ENCODE measurements at places on chromosomes 1 and 21.

DNA sequence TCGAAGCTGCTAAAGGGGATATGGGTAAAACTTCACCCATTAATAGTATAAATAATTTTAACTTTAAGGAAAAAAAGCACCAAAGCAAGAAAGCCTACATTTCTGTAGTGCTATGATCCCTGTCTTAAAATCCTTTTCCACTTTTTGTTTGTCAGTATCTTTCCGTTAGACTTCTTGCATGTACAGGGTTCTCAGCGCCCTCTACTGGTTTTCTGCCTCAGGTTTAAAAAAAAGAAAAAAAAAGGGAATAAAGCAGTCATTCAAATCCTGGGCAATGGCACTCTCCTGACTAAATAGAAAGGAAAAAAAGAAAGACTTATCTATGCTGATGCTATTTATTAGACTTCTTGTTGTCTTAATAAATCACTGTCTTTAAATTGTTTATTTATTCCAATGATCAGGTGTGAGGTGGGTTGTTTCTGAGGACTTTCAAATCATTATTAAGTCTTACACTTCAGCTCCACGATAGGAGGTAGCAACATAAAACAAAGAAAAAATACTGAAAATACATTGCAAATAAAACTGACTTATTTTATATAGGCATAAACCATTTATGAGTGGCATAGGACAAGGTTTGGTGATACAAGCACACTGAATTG is 475.4 kb upstream of the NR5A2 start:
- peak; percentile 72 for DNase-seq

GRCh38 chr1:184300446-184300845 is 86.4 kb upstream of the C1orf21 start:
- DNase-seq = no peak

DNA sequence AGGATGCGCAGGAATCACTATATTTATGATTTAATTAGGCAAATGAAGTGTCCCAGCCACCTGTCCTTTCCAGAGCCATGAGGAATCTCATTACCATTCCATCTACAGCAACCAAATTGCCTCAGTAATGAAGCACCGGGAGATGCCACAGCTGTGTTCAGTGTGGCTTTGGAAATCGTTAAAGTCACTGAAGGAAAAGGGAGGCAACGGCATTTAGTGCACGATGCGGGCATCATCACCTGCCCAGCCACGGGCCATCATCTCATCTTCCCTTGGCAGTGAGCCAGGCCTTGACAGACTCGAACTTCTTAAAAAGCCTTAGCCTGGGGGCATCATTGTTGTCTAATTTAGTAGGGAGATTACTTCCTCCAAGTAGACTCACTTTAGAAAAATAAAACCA is 67.8 kb downstream of the CNIH3 start:
- peak; percentile 49 for DNase-seq

- DNase-seq = no peak
Measured at GRCh38 chr1:177857285-177857684, 112.6 kb downstream of the SEC16B start.

- DNase-seq = no peak
Measured at GRCh38 chr1:197218857-197219256, 49.2 kb upstream of the CRB1 start.

DNA sequence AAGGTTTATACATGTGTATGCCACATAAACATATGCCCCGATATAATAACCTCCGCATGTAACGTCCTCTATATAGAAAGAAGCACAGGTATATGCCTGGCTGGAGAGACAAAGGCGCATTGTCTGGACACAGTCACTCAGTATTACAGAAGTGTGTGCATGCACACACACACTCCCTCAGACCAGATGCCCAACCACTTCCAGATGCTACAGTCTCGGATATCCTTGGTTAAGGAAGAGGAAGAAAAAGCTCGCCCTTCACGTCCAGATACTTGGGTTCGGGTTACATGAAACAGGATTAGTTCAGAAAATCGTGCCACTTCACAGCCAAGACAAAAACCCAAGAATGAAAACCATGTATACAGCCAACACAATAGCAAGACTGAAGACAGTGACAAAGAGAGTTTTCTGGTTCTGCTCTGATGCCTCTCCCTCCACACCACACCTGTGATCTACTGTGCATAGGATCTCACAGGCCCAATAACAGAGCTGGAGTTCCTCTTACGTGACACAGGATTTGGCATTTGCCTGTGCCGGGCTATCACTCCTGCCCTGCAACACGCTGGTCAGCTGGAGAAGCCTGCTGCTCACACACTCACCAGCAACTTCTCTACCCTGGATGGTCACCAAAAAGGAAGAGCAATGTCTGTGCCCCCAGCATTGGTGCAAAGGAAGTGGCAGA is 75.0 kb downstream of the SSBP3 start:
- DNase-seq = no peak

DNA sequence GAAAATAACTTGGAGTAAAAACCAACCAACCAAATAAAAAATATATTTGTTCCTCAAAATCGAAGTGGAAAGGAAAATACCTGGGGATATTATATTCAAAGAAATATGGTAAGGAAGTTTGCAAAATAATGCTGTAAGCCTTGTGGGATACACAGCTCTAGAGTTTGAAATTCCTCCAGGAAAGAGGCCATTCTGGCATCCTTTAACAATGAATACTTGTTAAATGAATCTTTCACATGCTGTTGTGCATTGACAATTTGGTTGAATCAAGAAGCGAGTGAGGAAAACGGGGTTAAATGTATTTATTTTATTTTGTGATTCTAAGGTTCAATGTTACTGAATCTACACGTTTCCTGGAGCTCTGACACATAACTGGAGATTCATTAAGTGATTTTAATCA is 30.5 kb upstream of the NTNG1 start:
- no peak for DNase-seq

DNA sequence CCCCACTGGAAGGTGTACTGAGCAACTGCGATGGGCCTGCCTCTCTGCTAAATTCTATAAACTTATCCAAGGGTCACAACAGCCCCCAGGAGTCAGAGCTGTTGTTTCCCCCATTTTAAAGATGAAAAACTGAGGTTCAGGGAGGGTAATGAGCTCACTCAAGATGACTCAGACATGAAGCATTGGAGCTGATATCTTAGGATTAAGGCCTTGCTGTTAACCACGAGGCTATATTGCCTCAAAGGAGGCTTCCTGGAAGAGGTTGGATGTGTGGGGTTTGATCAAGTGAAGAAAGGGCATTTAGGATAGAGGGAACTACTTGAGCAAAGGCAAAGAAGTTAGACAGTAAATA is 6.7 kb downstream of the LDLRAP1 start:
- no peak for DNase-seq

DNA sequence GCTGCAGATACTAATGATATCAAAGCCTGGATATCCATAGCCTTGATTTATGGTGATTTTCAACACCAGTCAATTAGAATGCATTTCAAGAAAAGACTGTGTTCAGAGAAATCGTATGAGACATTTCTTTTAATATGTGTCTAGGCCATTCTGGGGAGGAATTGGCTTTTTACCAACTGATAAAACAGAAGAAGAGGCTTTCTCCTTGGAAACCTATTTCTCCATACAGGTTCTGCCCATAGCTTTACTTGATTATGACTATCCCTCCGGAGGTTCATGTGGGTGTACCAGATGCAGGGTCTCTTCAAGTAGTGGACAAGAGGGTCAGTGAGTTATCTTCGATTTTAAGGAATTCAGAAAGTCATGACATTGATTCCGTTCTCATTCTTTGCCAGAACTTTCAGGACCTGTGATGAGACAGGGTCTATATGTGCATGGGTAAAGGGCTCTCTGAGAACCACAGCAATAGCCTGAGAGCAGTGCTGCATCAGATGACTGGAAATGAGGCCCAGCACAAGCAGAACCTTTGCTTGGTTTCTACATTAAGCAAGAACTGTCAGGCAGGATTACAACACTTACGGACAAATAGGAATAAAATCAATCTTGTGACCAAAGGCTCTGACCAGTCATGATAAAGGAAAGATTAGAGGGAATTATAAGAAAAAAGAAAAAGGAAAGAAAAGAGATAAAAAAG is 263.7 kb upstream of the SGIP1 start:
- no peak for DNase-seq

DNA sequence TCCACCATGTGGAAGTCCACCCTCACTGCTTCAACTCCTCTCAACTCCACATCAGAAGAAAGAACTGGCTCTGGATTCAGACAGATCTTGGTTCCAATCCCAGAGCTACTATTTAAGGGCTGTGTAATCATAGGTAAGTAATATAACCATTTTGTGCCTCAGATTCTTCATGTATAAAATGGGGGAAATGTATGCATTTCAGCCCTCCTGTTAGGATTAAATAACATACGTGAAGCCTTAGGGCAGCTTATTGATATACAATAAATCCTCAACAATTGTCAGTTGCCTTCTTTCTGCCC is 23.3 kb downstream of the OTUD7B start:
- no peak for DNase-seq

DNA sequence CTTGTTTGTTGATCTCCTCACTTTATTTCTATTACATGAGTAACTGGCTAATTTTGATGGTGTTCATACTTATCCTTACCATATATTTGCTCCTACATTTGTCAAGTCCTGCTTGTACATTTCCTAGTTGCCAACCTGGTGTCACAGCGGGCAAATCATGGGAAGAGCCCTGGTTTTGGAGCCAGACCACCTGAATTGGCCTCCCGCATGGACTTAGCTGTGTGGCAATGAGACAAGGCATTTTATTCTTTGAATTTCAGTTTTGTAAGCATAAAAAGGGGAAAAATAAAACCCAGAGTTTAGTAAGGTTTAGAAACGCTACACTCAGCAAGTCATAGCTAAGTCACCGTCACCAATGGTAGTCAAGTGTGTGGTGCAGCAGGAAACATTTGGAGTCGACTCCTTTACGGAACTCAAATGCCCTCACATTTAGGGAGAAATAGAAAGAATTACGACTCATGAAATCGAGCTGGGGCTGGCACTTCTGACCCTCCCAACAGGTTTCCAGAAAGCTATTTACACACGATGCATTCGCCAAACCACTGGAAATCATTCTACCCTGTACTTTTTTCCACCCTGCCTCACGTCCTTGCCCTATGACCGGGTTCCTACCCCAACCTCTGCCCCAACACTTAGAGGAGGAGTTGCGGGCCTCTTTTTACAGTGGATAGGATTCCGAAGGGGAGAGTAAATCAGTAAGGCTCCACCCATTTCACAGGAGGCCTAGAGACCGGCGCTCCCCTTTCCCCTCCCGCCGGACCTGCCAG is 492 bp upstream of the PGM1 start:
- no peak for DNase-seq

DNA sequence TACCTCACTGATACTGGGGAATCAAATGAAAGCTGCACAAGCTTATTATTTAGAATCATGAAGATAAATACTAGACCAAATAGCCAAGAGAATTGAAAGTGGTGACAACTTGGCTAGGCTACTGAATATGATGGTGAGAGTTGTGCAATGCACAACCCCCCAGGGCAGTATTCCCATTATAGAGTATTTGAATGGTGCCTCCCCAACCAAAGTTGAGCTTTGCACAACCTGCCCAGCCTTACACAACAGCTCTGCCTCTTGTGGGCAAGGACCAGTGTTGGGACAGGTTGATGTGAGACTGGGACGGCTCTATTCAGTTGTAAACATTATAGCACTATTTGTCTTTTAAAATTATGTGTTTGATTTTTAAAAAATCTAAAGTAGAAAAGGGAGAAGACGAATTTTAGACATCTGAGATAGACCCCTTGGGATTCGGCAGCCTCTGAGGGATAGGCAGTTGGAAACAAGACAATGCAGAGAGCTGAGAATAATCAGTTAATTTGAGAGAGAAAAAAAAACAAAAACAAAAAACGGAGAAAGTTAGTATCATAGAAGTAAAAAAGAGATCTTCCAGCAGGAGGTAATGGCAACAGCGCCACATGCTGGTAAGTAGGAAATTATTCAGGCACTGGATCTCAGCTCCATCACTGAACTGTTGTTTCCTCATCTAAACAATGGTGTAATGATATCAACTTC is 91.0 kb upstream of the KCNA3 start:
- DNase-seq = peak; percentile 43

DNA sequence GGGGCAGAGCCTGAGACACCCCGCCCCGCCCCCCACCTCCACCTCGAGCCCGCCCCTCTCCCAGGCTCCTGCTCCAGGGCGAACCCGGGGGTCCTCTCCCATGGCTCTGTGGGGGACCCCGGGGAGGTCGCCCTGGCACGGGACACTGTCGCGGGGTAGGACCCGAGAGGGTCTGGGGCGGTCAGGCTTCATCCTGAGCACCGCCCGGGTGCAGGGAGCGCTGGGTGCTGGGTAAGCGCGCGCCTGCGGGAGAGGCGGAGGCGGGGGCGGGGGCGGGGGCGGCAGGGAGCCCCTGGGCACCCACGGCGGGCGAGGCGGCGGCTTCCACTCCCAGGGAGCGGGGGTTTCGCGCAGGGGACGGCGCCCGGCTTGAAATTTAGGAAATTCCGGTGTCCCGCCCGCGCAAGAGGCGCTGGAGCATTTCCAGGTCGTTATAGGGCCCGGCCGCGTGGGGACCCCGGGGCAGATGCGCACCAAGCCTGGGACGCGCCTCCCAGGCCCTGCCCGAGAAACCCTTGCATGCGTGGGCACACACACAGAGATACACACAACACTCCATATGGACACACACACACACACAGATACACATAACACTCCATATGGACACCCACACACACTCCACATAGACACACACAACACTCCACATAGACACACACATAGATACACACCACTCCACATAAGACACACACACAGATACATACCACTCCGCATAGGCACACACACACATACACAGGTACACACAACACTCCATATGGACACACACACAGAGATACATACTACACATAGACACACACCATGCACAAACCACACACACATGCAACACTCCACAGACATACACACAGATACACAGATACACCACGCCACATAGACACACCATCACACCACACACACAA is 48.7 kb upstream of the SLC19A1 start:
- DNase-seq = peak; percentile 51

DNA sequence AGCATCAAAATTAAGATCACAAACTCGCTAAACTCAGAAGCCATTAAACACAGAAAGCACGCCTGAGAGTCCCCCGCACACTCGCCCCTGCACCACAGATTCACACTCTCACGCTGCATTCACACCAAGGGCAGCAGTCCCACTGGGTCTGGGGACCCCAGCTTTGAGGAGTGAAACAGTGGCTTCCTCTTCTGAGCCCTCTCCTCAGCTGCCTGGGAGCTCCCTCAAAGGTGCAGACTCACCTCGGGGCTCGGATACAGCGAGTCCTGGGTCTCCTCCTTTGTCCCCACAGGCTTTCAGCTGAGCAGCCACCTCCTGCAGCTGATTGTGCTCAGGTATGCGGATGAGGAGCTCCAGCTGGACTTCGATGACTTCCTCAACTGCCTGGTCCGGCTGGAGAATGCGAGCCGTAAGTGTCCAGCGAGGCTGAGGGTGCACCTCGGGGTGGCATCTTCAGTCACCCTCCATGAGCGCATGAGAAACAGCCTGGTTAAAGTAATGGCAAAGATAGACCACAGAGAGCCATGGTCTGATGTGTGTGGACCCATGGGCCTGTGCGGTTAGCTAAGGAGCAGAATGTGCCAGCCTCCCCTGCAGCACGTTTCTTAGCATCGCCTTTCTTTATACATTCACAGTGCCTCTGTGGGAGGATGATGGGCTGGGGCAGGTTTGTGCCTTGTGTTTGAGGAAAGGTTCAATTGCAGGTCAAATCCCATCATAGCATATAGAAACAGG is 47.9 kb downstream of the CAPN9 start:
- no peak for DNase-seq
